ENCODE measurements at places on chromosomes 6 and 20. TPM values are rescaled to one million over a fixed set of nuclear protein-coding genes. Genes with fewer than 3 reads are reported as not detected.

Gene TRIM31
- total RNA-seq = not detected

Gene SYNE1
- 40.1 TPM for total RNA-seq

Gene SMIM13
- total RNA-seq = 6.0 TPM

Gene CARMIL1
- total RNA-seq = 20.6 TPM

Gene CENPW
- 0.64 TPM for total RNA-seq

Gene LRRC73
- 0.15 TPM for total RNA-seq

Gene KCNK16
- not detected for total RNA-seq

Gene SLC17A1
- total RNA-seq = not detected

Gene FOXF2
- total RNA-seq = 1.2 TPM

Gene WFDC2
- total RNA-seq = not detected

Gene BLOC1S5
- 7.4 TPM for total RNA-seq

Gene BPI
- not detected for total RNA-seq

Gene SNAP25
- 0.49 TPM for total RNA-seq

Data from cardiac ventricle fibroblast (primary cell).